ENCODE measurements at places on chromosomes 16 and 17. TPM values are rescaled to one million over a fixed set of nuclear protein-coding genes. Genes with fewer than 3 reads are reported as not detected.

Gene NXPH3
- 2.6 TPM for total RNA-seq

Gene WSCD1
- total RNA-seq, result 28.3 TPM

Gene NPIPA3
- total RNA-seq, result 0.88 TPM

Gene KCNH4
- total RNA-seq, result 0.33 TPM

Gene BMERB1
- 102 TPM for total RNA-seq

Gene SSH2
- 26.6 TPM for total RNA-seq

Gene CMTM1
- 4.5 TPM for total RNA-seq

Gene SULT1A4
- 22.8 TPM for total RNA-seq

Gene ZNF469
- total RNA-seq, result 3.9 TPM

Gene CLN3
- total RNA-seq, result 15.4 TPM

Gene RAP1GAP2
- 12.8 TPM for total RNA-seq

Gene MT1F
- 4.5 TPM for total RNA-seq

Gene KRT39
- not detected for total RNA-seq

Gene ZP2
- total RNA-seq, result 0.17 TPM

Gene GAS2L2
- 3.4 TPM for total RNA-seq

Gene CCDC78
- total RNA-seq, result 0.59 TPM

Gene TEKT5
- total RNA-seq, result 0.28 TPM

Gene NSMCE1
- 50.4 TPM for total RNA-seq

Gene TPPP3
- 34.2 TPM for total RNA-seq

Gene GUCY2D
- total RNA-seq, result 0.10 TPM

Gene EFCAB5
- 1.6 TPM for total RNA-seq

Gene ALOX15
- 16.3 TPM for total RNA-seq

Gene CDRT4
- 2.0 TPM for total RNA-seq

Gene CD300H
- not detected for total RNA-seq

Gene MGAT5B
- 18.1 TPM for total RNA-seq

Gene TOP3A
- total RNA-seq, result 36.2 TPM

Gene ADAMTS18
- total RNA-seq, result 23.9 TPM

Gene PPP1R27
- total RNA-seq, result not detected

Gene AIPL1
- total RNA-seq, result 0.22 TPM

Gene HBA1
- total RNA-seq, result 1,778 TPM

Gene NOL3
- total RNA-seq, result 17.9 TPM

Gene KRT33B
- total RNA-seq, result not detected

Gene SDR42E1
- total RNA-seq, result 0.79 TPM

Gene CCNF
- 7.6 TPM for total RNA-seq

Gene CCL13
- 1.5 TPM for total RNA-seq

Gene PITPNM3
- 12.4 TPM for total RNA-seq

Gene SLC38A8
- 1.4 TPM for total RNA-seq

Gene MYH8
- 2.3 TPM for total RNA-seq

Gene PRCD
- 4.0 TPM for total RNA-seq

Gene CLDN6
- 0.28 TPM for total RNA-seq

Gene CRAMP1
- total RNA-seq, result 7.9 TPM

Gene MMP25
- total RNA-seq, result 1.2 TPM

Gene ELMO3
- 0.10 TPM for total RNA-seq

Gene DPEP1
- total RNA-seq, result 3.3 TPM

Gene TEX19
- not detected for total RNA-seq

Gene ACSM2A
- total RNA-seq, result 0.11 TPM

Gene CTRB2
- total RNA-seq, result not detected

Gene TRIM65
- total RNA-seq, result 18.4 TPM

Gene SOCS3
- 70.3 TPM for total RNA-seq

Gene LITAFD
- not detected for total RNA-seq

Gene SLC13A2
- total RNA-seq, result not detected

Gene GFAP
- total RNA-seq, result 3,271 TPM

Gene SLC5A2
- 0.40 TPM for total RNA-seq

Gene ABCC12
- 0.40 TPM for total RNA-seq

Gene FAM83G
- total RNA-seq, result 1.2 TPM

Gene ACSM3
- 1.7 TPM for total RNA-seq

Gene KRT33A
- total RNA-seq, result not detected

Gene SAMD14
- 14.6 TPM for total RNA-seq

Gene AURKB
- total RNA-seq, result 15.4 TPM
